ENCODE measurements at places on chromosomes 12 and 14.

- no peak for DNase-seq
Measured at GRCh38 chr12:83541446-83541845, 854.7 kb downstream of the TMTC2 start.

DNA sequence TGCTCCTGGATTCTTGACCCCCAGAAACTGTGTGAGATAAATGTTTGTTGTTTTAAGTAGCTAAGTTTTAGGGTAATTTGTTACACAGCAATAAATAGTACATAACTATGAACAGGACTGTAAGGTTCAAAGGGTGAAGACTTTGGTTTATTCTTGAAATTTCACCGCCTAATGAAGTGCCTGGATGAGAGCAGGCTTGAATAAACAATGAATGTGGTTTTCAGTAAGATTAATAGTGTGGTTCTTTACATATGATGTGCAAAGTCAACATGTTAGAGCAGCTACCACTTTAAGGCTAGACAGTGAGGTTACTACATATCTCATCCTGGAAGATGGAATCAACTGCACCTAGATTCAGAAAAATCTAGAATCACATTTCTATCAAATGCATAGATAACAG lies 145.2 kb upstream of the BTG1 start:
- DNase-seq: no peak

DNA sequence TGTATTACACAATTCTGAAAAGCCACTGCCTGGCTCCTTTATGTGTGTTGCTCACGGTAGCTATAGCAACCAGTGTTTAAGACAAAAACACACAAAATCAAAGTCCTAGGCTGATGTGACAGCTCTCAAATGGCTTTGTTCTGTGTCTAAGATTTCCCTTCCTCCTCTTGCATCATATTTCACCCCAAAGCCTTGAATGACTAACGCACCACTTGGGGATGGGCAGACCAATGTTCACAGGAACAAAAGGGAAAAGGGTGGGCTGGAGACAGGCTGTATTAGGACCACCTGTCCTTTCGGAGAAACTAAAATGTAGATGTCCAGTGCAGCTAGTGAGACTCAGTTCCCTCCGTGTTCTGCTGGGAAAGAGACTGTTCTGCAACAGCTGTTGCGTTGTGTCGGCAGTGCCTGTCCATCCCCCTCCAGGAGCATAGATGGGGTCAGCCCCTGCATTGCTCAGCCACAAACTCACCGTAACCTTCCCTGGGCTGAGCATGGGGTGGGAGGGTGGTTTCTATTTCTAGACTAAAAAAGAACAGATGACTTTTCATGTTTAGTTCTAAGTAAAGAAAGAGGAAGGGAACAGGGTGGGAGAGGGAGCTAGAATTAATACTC lies 26.8 kb upstream of the DAAM1 start:
- DNase-seq: no peak

DNA sequence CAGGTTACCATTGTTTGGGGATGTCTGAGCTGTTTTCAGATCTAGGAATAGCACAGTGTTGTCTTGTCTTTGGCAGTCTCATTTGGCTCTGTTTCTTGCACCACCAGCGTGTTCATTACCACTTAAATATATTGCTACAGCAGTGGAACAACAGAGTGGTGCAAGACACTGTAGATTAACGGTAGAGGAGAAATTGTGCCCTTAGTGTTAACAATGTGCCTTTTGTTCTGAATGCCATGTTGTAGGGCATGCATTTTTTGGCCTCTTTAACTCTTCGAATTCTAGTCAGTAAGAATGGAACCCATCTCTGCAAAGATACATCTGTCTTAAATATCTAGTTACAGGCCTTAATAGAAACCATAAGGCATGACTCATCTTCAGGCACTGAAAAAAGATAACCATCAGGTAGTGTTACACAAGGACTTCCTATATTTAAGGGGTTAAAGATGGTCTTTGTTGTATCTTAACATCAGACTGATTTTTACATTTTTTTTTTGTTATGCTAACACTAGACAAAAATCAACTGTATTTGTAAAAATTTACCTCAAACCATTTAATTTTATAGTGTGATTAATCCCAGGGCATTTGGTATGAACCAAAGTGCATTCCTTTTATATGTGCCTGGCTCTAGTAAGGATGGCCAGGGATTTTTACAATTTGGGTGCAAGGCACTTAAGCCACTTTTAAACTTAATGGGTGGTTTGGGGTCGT lies 12.9 kb downstream of the DYRK2 start:
- no peak for DNase-seq

DNA sequence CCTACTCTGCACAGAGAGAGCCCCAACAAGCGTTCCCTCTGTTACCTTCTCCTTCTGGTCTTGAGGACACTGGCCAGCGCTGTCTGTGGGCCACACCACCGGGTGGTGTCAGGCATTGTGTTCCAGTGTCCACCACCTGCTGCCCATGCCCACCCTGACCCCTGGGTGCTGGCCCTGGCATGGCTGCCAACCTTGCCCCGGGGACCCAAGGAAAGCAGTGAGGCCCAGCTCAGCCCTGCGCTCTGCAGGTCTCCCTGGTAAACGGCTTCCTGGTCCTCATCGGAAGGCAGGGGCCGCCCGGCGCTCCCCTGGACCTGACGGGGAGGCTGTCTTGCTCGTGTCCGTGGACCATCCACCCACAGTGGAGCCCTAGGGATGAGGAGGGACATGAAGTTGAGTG lies 21.8 kb upstream of the MEG3 start:
- DNase-seq: no peak

GRCh38 chr12:102970780-102971179 lies 13.3 kb downstream of the ASCL1 start:
- no peak for DNase-seq

DNA sequence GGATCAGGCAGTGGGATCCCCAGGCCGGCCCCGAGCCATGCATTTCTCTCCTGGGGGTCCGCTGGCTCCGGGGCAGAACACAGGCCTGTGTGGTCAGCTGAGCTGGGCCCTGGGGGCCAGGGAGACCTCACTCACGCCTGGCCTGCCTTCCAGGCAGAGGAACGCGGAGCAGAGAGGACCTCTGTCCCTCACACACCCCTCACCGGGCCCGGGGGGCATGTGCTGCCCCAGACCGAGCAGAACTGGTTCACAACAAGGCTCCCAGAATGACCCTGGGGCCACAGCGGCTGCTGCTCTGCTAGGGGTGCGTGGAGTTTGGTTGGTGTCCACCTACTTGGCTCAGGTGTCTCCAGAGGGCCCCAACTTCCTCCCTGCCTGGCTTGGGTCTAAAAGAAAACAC lies 33.0 kb upstream of the RFLNA start:
- DNase-seq: no peak

- DNase-seq: no peak
Measured at GRCh38 chr14:34951286-34951685, 31.5 kb upstream of the SRP54 start.

DNA sequence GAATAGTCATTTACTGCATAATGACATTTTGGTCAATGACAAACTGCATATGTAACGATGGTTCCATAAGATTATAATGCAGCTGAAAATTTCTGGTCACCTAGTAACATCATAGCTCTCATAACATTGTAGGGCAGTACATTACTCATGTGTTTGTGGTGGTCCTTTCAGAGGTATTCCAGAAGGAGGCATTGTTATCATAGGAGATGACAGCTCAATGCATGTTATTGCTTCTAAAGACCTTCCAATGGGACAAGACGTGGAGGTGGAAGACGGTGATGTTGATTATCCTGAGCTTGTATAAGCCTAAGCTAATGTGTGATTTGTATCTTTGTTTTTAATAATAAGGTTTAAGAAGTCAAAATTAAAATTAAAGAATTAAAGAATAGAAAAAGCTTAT lies 43.8 kb upstream of the TSPAN11 start:
- no peak for DNase-seq

DNA sequence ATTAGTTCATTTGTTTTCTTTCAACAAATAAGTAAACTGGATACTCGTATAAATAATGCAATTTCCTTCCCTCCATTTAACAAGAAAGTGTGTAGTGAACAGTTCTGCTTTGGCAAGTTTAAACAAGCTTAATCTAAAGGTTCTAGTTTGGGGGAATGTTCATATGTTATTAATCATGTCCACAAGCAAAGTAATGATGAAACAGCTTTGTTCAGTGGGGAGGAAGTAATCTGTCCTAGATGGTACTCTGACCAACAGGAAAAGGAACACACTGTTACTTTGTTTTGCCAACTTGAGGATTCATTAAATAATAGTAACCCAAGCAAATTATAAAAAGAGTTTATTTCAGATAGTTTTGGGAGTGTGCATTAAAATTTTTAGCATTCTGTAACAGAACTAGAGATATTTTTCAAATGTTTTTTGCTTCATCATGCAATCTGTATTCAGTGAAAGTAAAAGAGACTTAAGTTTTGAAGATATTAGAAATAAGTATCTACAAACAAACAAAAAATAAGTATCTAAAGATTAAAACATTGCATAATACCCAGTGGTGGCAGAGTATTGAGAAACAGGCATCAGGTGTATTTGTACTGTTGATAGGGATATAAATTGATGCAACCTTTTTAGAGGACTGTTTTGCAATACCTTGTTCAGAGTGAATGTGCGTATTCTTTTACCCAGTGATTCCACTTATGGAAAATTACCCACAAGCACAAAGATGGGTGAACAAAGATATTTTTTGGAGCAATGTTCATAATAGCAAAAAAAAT lies 61.1 kb downstream of the RAB35 start:
- DNase-seq: no peak

GRCh38 chr12:106118-106591 lies 39.6 kb downstream of the IQSEC3 start:
- no peak for DNase-seq

DNA sequence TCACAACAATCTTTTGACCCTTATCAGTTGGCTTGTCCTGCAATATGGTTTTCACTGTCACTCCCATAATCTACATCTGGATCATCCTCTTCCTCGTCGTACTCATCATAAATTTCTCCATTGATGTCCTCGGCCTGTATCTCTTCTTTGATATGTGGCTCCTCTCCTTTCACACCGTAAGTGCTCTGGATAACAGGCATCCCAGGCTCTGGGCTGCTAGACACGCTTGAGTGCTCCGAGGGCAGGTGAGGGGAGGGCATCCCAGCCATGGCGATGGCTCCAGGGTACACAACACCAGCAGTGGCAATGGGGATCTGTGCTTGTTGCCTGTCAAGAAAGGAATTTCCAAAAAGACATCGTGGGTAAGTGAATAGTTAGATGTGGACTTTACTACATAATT lies 415.3 kb downstream of the SOX5 start:
- DNase-seq: no peak

- DNase-seq: no peak
Measured at GRCh38 chr14:90674043-90674670, 142.1 kb downstream of the TTC7B start.

DNA sequence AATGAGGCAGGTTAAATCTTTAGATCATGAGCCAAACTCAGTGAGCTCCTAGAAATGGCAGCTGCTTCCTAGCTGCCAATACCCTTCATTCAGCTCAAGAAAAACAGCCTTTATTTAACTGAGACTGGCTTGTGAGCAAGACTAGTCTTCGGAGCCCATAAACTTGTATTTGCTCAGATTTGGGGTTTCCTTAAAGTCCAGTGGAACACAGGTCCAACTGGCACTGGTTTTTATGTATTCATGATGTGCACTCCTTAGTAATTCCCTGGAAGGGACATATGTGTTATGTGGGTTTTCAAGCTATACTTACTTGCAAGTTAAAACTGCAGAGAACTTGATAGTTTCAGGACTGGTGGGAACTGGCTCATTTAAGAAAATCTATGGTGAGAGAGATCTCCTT lies 380.1 kb upstream of the TMEM132C start:
- no peak for DNase-seq

GRCh38 chr12:55996201-55996714 lies 818 bp upstream of the SUOX start:
- DNase-seq: peak; percentile 30

Measured in stimulated activated CD4-positive, alpha-beta T cell treated with anti-CD3 and anti-CD28 coated beads, Interleukin-15, amount 100 ng/mL, for 1 hour (primary cell).